Stimulated activated CD4-positive, alpha-beta T cell treated with anti-CD3 and anti-CD28 coated beads, Interleukin-2, amount 100 ng/mL, for 4 hours (primary cell): ENCODE measurements at places on chromosomes 13 and 19.

GRCh38 chr19:16001481-16002312, 52.9 kb downstream of the OR10H4 start:
- peak; percentile 22 for DNase-seq

DNA sequence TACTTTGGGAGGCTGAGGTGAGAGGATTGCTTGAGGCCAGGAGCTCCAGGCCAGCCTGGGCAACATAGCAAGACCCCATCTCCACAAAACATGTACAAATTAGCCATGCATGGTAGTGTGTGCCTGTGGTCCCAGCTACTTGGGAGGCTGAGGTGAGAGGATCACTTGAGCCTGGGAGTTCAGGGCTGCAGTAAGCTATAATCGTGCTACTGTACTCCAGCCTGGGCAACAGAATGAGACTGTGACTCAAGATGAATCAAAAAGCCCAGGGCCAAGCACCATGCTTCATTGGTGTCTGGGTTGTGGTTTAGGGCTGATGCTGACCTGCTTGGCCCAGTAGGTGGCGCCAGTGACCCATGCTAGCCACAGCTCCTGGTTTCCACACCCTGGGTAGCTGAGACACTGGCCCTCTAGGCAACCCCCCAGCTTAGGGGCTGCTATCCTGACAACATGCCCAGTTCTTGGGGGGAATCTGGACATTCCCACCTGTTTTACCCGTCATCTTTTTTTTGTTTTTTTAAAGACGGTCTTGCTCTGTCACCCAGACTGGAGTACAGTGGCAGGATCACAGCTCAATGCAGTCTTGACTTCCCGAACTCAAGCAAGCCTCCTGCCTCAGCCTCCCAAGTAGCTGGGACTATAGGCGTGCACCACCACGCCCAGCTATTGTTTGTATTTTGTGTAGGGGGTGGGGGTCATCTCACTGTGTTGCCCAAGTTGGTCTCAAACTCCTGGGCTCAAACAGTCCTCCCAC, 5.5 kb downstream of the CCDC124 start:
- peak; percentile 70 for DNase-seq

DNA sequence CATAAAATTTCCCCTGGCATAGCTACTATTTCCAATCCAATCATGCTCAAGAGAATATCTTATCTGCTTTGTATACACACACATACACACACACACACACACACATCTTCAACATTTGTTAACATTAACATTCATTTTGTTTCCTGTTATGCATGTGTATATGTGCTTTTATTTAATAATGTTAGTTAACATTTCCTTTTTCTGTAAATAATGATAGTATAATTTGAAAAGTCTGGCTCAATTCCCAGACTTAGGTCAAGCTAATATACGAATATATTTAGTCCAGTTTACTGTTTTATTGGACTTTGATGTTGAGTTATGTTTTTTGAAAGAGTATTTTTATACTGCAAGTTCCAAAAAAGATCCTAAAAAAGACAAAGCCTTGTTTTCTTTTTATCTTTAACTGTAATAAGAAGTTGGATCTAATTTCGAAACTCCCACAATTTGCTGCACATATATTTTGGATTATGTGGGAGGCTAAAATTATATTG, 1072.4 kb downstream of the EFNB2 start:
- DNase-seq, result no peak

DNA sequence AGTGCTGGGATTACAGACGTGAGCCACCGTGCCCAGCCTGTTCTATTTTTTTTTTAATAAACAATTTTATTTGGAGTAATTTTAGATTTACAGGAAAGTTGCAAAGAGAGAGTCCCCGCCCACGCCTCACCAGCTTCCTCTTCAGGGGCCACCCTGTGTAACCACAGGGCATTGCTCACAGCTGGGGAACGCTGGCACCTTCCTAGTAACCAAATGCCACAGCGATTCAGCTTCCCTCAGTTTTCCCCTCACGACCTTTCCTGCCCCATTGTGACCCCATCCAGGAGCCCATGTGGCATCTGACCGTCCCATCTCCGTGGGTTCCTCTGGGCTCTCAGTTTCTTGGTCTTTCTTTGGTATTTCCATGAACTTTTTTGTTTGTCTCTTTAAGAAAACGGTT, 83.9 kb downstream of the GNG7 start:
- peak; percentile 87 for DNase-seq

DNA sequence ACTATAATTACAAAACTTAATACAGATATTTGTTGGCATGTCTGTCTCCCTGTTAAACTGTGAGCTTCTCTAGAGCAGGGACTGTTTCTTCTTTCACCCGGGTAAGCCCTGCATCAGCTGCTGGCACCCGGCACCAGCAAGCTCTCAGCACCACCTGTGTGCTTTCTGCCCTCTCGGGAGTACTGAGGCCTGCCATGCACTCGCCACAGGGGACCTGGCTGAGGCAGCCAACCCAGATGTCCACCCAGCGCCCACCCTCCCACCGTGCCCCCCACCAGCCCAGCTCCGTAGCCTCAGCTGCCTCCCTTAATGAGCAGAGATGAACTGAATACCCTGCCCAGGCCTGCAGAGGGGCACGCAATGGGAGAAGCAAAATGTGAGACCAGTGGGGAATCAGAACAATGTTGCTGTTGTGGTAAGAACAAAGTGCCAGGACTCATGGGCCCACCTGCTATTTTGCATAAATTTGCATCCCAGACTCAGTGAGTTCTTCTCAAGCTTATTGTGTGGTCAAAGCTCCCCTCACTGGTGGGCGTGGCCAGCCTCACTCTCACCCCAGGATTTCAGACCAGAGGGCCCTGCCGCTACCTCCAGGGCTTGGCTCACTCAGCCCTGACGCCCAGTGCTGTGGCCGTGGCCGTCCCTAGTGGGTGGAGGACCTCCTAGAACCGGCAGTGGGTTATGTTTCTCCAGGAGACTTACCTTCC, 14.6 kb upstream of the SERPINE3 start:
- no peak for DNase-seq

- DNase-seq, result no peak
Observed at GRCh38 chr19:3463714-3464586, 16.4 kb downstream of the SMIM24 start.

GRCh38 chr13:78764665-78765064, 105.7 kb upstream of the OBI1 start:
- DNase-seq, result no peak

- DNase-seq, result no peak
Observed at GRCh38 chr13:99415014-99415650, 86.1 kb upstream of the TM9SF2 start.

DNA sequence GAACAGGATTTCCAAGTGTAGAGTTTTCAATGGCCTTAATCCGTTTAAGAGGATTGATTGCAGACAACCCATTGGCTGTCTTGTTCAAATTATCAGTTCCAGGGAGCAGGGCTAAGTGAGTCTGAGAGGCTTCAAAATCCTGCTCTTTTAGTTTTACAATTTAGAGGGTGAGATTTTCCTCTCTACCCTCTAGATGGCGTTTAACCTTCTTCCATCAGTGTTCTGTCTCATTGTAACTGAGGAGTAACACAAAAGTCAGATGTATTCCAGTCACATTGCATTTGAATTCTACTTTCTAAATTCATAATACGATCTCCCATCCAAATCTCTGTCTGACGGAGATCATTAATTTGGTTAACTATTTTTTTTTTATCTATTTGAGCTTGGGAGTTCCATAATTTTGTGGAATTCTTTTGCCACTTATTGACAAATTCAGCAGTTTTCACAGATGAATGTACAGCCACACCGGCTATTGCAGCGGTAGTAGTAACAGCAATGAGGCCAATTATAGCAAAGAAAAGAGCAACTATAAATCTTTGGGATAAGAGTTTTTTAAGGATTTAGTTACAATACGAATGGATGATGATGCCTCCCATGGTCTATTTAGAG, 7.8 kb upstream of the C19orf84 start:
- no peak for DNase-seq

GRCh38 chr19:35913589-35913988, 5.5 kb upstream of the TYROBP start:
- no peak for DNase-seq

- no peak for DNase-seq
Observed at GRCh38 chr19:15249972-15250639, 17.9 kb upstream of the EPHX3 start.

GRCh38 chr19:45074744-45075300, 1.5 kb downstream of the ZNF296 start:
- DNase-seq, result no peak

DNA sequence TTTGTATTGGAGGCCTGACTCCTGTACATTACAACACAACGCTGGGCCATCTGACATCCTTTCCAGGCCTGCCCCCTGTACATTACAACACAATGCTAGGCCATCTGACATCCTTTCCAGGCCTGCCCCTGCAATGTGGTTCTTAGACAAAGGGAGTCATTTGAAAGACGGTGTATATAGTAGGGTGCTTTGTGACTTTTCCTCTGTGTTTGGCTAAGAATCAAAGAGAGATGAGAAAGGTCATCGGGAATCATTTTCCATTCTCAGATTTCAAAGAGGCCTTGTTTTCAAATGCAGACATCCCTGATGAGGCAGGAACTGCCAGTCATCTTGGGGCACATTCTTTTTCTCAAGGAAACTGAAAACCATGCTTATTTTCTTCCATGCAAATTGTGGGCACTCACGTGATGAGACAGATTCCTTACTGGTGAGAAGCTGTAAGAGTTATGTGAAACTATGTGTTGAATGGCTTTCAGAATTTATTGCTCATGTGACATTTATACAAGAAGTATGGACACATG, 551.6 kb downstream of the MYO16 start:
- DNase-seq, result no peak

DNA sequence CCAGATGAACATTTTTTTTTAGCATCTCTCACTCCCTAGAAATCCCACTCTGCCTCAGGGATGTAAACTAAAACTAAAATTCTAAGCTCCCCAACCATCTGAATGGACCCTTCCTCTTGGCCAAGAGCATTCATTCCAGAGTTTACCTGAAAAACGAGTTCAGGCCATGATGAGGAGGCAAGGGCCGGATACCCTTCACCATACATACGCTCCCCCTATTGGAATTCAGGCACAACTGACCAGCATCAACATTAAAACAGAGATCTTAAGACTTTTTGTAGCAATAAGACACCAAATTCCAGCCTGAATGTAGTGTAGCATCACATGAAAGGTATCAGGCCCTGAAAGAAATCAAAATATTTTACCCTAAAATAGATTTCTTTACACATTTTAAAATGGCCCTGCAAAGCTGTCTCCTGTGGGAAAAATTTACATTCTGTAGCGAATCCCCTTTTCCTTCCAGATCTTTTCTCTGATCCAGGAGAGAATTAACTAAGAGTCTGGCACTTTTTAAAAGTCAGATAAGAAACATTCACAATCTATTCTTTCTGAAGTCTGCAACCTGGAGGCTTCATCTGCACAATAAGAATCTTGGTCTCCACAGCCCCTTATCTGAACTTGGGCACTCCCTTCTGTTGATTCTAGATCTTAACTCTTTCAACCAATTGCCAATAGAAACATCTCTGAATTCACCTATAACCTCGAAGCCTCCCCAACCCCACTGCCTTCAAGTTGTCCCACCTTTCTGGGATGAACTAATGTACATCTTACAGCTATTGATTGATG, 888.5 kb downstream of the UQCRFS1 start:
- DNase-seq, result no peak

DNA sequence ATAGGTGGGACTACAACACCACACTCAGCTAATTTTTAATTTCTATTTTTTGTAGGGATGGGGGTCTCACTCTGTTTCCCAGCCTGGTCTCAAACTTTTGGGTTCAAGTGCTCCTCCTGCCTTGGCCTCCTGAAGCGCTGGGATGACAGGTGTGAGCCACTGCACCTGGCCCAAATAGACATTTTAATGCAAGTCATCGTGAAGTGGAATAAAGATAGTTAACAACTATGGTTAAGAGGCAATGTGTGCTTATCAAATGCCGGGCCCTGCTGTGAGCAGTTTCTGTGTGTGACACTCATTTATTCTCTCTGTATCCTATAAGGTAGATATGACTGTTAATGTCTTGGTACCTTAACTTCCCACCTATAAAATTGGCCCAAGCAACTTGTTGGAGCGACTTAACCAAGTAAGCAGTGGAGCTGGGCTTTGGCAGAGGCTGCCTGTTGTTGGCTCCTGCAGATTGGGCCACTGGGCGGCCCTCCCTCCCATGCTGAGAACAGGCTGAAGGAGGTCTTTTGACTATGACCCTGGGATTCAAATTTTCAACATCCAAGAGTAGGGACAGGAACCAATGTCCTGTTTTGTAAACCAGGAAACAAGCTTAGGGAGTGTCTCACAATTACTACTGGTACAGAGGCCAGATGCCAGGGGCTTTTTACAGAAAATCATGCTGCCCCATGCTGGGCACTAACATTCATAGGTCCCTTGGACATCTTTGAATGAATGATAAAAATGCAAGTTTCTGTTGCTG, 450.7 kb downstream of the TSHZ3 start:
- no peak for DNase-seq

DNA sequence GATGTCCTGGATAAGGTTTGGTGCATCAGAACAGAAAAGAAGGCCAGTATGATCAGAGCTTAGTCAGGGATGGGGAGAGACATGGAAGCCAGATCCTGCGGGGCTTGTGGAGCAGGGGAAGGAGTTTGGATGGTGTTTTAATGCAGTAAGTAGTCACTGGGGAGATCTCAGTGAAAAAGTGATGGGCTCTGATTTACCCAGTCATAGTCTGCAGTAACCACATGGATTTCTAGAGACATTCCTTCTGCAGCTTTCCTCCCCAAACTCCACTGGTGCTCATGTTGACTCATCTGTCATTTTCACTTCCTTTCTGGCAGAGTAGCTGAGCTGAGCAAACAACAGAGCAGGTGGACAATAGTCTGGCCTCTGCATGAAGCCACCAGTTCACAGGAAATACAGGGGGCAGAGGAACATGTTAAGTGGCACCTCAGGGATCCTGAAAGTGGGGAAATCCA, 144.1 kb downstream of the DPF1 start:
- no peak for DNase-seq

DNA sequence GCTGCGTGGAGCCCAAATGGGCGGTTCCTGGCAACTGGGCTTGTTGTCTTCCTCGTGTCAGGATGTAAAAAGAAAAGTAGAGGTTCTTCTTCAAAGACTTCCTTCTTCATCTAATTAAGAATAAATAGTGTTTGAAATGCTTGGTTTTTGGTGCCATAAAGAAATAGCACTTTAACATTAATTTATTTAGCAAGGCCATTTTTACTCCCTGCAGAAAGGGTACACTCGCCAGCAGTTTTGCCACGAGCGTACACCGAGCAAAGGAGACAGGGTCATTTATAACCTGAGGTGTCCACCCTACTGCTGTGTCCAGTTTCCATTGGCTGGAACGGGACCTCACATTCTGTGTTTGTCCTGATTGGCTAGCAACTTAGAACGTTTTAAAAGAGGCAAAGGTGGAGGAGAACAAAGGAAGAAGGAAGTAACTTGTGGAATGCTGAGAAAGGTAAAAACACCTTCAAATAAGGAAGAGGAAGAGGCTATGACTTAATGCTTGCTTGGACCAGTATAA, 21.8 kb upstream of the OR10H1 start:
- DNase-seq, result no peak
